Fibroblast of skin of left biceps (primary cell): ENCODE measurements at places on chromosomes 16 and 17.

DNA sequence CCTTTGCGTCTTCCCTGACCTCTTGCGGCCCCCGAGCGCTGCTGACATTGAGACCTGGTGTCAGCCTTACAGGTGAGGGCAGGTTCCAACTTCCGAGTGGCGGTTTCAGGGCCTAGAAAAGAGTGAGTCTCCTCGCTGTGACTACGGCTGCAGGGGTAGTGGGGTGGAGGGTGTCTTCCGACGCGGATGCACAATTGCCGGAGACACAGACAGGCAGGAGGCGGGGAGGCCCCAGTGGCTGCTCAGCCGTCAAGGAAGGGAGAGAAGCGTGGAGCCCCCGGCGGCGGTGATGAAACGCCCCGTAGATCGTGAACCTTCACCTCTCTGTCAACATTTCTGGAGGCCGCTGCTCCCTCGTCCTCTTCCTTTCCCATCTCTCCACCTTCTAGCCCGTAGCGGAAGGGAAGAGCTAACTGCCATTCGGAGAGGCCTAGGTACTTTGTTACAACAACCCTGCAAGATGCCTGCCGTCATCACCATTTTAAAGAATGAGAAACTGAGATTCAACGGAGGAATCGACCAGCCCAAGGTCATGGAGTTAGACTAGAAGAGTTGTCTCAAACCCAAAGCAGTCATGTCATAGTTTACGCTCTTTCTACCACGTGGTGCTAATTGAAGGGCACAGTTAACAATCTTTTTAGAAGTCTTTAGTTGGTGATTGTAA lies 485 bp downstream of the DNAJA3 start:
- DNase-seq: no peak

DNA sequence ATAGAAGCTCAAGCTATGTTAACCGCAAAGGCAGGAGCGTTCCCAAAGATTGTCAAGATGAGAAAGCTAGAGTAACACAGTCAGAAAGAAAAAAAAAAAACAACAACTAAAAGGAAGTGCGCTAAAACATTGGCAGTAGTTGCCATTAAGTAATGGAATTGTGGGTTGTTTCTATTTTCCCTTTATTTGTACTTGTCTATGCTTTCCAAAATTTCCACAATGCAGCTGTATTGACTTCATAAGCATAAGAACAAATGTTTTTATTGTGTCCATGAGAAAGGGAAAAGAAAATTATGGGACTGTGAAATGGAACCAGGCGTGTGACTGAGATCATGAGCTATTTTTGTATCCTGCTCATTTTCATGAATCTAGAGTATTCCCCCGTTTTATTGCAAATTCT lies 153.4 kb downstream of the TMEM114 start:
- DNase-seq: no peak

DNA sequence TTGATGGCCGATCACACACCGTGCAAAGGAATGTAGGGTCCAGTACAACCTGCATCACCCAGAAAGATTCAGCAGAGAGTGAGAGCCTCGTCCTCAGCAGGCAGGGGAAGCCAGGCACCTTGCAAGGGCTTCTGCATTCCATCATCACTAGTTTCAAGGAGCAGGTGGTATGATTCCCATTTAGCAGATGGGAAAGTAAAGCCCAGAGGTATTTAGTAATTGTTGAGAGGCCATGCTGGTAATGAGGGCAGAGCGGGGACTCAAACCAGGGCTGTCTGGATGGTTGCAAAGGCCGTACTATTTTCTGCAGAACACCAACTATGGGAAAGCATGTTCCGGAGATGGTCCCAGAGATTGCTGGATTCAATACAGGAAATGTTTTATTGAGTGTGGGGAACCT lies 65.8 kb upstream of the MRTFB start:
- DNase-seq: no peak

DNA sequence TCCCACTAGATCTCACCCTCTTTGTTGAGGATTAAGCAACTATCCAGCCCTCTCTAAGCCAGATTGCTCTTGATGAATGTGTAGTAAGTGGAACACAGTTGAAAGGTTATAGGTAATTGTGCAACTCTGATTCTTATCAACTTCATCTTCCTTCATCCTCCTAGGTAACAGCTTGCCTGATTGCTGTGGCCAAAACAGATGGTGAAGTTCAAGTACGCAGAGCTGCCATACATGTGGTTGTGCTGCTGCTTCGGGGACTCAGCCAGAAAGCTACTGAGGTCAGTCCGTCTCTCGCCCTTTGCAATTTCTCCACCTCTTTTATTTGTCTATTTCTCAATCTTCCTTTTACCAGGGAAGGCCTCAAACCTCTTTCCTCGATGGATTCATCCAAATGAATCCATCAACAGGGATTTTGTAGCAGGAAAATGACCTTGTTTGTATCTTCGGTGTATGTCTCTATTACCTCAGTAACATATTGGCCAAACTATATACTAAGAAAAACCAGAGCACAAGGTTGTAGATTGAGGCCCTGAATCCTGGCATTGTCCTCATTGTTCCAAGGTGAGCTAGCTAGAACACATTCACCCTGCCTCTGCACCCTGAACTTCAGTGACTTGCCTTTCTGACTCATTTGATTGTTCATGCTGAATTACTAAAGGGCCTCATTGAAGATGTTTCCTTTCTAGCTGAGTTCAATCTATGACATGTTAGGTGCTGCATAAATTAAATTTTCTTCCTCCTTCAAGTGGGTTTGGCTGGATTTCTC lies 65.1 kb upstream of the HAS3 start:
- no peak for DNase-seq

GRCh38 chr17:62689441-62690167 lies 62.1 kb downstream of the MRC2 start:
- no peak for DNase-seq

- no peak for DNase-seq
Observed at GRCh38 chr17:39772987-39773934, 35.5 kb downstream of the GRB7 start.

DNA sequence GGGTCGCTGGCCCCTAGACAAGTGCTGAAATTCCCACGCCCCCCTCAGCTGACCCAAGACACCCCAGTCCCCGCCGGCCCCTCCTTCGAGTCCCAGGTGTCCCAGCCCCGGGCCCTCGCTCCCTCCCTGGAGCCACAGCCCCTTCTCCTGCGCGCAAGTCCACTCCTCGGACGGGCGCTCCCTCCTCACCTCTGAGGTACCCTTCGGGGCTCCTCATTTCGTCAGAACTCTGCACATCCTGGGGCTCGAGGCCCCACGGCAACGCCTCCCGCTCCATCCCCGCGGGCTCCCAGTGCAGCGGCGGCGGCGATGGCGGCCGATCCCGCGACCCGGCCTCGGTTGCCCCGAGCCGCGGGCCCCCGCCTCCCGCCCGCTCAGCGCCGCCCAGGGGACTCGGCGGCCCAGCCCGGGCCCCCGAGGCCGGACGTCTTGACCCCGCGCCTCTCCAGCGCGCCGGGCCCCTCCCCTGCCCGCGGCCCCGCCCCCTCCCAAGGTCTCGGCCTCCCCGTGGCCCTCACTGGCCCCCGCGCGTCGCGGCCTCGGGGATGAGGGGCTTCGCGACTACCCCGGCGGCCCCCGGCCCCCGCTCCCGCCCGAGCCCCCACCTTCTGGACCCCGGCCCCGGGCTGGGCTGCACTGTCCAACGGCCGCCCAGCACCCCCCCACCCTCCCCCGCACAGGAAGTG lies at the start of gene ZNF768:
Gene ZNF768 (minus strand): TSS at position 430 of the 686 bp plus-strand sequence. CDS start 153 bp downstream, at position 277.
- DNase-seq: no peak

- DNase-seq: no peak
Observed at GRCh38 chr16:74999219-74999608, 390 bp downstream of the ZNRF1 start.
